ENCODE measurements at places on chromosomes 7 and 10.

- no peak for DNase-seq
Observed at GRCh38 chr7:87473986-87474385, 1.5 kb downstream of the ABCB4 start.

DNA sequence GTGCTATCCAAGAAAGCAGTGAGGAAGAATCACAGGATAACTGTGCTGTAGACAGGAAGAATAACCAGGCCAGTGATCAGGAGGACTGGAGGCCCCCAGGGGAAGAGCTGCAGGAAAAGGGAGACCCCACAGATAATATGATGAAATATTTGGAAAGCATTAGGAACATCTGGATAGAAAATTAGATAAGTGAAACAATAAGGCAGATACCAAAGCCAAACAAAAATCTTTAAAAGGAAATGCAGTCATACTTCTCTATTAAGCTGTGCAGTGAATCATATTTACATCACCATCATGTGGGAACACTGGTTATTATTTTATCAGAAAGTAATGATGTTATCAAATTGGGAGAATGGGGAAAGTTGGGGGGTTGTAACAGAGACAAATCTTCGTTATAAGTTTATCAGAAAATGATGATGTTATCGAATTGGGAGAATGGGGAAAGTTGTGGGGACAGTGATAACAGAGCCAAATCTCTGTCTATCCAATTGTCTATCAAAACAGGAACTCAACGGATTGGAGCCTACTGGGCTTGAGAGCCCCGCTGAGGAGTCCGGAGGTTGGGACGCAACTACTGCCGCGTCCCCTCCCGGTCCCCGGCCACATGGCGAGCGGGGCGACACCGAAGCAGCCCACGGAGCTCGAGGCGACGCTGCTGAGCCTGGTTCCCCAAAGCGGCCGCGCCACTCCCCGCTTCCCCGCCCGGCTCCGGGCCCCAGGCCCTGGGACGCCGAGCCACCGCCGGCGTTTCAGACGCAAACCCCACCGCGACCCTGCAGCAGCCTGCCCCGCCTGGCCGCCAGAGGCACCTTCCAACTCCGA lies 14.0 kb upstream of the RALA start:
- DNase-seq: no peak

- no peak for DNase-seq
Observed at GRCh38 chr10:133422807-133423771, 1.3 kb downstream of the SPRN start.

GRCh38 chr10:129511758-129512157 lies 44.7 kb downstream of the MGMT start:
- no peak for DNase-seq
